ENCODE measurements at places on chromosomes 7 and 10.
A peak's percentile ranks its signal among the peaks of the same experiment; 100 is the strongest.

- peak overlapping the region; percentile 84 for H3K27ac ChIP-seq
- H3K27me3 ChIP-seq, result no peaks in the 10 kb centered on the region
- H3K4me1 ChIP-seq, result no peaks in the 10 kb centered on the region
- peak overlapping the region; percentile 5 for H3K4me3 ChIP-seq
- peak; percentile 63 for DNase-seq
Observed at GRCh38 chr7:98354511-98355249, 46.2 kb downstream of the BAIAP2L1 start.

GRCh38 chr10:93346108-93346507 is 136.0 kb downstream of the MYOF start:
- H3K27ac ChIP-seq, result no peak overlapping the region
- no peak overlapping the region for H3K4me3 ChIP-seq
- H3K4me1 ChIP-seq, result no peaks in the 10 kb centered on the region
- no peaks in the 10 kb centered on the region for H3K27me3 ChIP-seq
- peaks cover 14% of the 10 kb centered on the region for H3K36me3 ChIP-seq
- DNase-seq, result no peak

- peak overlapping the region; percentile 71 for H3K27ac ChIP-seq
- H3K27me3 ChIP-seq, result no peaks in the 10 kb centered on the region
- no peak for DNase-seq
- no peaks in the 10 kb centered on the region for H3K36me3 ChIP-seq
- peaks cover 5% of the 10 kb centered on the region for H3K4me1 ChIP-seq
- H3K4me3 ChIP-seq, result no peak overlapping the region
Observed at GRCh38 chr7:30463405-30464145, 15.0 kb downstream of the NOD1 start.

DNA sequence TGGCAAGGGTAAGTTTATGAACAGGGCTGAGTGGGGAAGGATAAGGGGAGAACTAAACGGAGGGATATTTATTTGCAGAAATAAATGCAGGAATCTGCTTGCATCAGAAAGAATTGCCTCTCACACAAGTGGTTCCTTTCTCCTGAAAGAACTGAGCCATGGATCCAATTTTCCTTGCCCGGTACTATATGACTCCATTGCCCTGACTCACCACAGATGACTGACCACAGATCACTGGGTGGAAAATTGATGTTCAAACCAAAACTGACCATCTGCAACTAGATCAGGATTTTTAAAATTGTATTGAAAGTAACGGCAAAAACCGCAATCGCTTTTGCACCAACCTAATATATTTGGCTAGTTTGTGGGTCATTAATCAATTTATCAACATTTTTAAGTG is 6.2 kb upstream of the MACC1 start:
- no peak overlapping the region for H3K4me3 ChIP-seq
- no peaks in the 10 kb centered on the region for H3K27me3 ChIP-seq
- DNase-seq, result no peak
- H3K36me3 ChIP-seq, result no peaks in the 10 kb centered on the region
- no peaks in the 10 kb centered on the region for H3K4me1 ChIP-seq

All from breast epithelium (tissue), 4 donors.